ENCODE measurements at places on chromosomes 16 and 17.

DNA sequence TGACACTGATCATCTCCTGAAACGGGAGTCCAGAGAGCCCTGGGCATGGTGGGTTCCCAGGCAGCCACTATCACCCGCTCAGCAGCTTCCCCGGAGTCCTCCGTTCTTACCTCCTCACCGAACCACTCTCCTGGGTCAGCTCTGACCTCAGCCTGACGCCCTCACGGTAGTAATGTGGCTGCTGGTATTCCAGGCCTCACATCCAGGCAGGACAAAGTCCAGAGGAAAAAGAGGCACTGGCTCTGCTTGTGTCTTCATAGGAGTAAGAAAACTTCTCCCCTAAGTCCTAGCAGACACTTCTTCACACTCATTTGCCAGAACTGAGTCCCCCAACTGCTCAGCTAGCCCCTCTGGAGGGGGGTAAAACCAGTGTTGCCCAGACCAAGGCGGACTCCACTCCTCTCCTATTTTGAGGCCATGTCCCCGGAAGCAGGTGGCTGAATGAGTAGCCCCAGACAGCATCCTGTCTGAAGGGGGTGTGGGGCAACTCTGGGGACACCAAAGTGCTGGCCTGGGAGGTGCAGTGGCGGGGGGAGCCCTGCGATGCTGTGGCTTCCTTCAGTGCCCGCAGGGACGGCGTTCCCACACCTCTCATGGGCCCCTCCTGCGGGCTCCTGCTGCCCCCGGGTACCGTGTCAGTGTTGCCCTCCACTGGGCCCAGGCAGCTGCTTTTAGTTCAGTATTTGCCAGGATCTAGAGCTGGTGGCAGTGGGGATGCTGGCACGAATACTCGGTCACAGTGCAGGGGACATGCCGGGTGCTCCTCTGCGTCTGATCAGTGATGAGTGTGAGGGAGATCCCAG, 5.4 kb downstream of the FSCN2 start:
- DNase-seq: no peak

DNA sequence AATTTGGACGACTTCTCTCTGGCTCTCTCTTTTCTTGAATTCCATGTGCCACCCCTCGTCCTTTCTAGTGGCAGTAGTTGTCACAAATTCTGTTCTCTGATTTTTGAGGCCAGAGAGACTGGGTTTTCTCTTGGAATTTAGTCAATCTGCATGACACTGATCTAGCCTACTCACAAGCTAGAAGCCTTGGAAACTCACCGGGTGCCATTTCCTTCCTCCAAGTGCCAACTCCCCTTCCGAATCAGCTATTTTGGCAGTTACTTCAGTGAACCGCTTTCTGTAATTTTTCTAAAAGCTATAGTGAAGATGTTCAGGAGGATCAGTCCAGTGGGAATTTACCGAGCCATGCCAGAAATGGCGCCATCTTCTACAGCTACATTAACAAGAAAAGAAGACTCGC, 228.9 kb downstream of the PMP22 start:
- no peak for DNase-seq

- no peak for DNase-seq
These were observed 806 bp downstream of the MRM1 start for GRCh38 chr17:36602030-36602748.

DNA sequence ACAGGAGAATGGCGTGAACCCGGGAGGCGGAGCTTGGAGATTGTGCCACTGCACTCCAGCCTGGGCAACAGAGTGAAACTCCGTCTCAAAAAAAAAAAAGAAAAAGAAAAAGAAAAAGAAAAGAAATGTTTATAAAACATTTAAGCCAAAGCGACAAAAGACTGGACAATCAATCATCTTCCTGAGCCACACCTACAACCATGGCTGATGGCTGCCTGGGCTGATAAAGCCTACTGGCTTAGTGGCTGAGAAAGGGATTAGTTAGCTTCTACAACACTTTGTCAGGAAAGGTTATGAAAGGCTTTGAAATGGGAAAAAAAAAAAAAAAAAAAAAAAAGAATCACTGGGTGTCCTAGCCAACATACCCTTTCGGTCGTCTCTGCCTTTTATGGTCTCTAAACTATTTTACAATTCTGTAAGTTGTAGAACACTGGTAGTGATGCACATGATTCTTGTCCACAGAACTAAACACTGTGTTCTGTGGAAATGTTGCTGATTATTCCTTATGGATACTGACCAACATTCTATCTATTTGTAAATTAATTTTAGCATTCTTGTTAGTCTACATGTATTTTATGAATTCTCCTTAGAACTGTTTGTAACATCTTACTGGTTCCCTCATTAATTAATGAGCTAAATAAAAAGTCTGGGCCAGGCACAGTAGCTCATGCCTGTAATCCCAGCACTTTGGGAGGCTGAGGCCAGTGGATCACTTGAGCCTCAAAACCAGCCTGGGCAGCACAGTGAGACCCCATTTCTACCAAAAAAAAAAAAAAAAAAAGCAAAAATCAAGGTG, 45.5 kb downstream of the ZZEF1 start:
- no peak for DNase-seq

- no peak for DNase-seq
These were observed 45.4 kb downstream of the CDH1 start for GRCh38 chr16:68782198-68783174.

DNA sequence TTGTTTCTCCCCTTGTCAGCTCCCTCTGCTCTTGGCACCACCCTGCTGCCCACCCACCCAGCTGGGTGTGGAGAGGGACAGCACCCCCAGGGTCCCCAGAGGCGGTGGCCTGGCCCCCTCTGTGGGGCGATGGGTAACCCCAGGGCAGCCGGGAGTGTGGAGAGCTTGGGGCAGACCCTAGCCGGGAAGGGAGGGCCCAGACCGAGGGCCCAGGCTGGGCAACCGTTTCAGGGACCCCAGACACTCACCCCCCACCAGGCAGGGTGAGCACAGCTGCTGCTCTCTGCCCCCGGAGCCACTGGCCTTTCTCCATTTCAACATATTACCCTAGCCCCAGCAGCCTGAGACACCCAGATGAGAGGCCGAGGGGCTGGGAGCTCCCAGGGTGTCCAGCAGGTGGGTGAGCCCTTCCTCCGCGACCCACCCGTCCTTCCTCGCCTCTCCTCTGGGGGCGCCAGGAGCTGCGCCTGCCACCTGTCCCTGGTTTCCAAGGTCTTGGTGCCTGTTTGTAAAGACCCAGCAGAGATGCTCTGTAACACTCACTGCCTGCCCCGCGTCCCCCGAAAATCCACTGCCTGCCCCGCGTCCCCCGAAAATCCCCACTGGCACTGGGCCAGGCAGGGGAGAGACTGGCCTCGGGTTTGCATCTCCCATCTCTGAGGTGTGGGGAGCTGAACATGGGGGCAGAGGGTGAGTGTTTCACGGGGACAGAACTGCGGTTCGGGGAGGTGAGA, 45.4 kb downstream of the BAHCC1 start:
- DNase-seq: peak; percentile 16

- no peak for DNase-seq
These were observed 26.9 kb upstream of the XYLT1 start for GRCh38 chr16:17497648-17498047.

- DNase-seq: no peak
These were observed 1.1 kb upstream of the ZG16B start for GRCh38 chr16:2828876-2829430.

- no peak for DNase-seq
These were observed at the start of gene P2RX5 for GRCh38 chr17:3695723-3696411. Gene P2RX5, minus strand, starts transcription at chr17:3696155. Its CDS starts 150 bp downstream, at chr17:3696005.

DNA sequence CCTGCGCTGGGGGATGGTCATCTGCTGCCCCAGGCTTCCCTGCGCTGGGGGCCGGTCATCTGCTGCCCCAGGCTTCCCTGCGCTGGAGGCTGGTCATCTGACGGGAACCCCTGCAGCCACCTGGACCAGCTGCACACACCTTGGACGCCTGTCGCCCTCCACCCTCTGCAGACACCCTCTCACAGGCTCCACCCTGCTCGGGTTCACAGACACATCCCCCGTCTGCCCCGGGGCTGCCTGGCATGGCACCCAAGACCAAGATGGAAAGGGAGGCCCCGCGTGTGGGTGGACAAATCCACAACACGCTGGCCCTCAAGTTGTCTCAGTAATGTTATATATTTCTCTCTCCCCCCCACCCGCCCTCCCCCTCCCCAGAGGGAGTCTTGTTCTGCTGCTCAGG, 89.6 kb downstream of the ANKRD11 start:
- DNase-seq: no peak

DNA sequence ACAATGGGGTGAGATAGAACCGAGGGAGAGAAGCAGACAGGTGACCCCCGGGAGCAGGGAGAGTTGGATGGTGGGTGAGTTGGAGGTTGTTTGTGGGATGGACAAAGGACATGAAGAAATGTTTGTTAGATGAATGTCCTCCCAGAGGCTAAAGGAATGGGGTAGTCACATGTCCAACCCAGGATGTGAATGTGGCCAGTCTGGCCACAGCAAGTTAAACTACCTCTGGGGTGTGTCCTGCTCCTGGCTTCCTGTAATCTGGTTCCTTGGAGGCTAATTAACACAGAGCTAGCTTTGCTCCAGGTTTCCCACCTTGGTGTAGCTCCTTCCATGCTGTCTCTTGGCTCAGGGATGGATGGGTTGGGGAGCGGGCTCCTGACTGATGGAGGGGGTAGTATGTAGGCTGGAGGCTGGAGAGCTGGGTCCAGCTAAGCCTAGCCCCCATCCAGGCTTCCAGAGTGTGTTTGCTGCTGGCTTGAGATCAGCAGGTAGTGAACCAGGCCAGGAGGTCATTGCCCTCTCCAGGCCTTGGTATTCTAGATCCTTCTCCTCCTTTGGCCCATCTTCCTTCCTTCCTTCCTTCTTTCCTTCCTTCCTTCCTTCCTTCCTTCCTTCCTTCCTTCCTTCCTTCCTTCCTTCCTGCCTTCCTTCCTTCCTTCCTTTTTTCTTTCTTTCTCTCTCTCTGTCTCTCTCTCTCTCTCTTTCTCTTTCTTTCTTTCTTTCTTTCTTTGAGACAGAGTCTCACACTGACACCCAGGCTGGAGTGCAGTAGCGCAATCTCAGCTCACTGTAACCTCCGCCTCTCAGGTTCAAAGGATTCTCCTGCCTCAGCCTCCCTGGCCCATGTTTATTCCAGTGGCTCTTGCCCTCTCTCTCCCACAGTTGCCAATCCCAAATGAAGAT, 28.0 kb upstream of the UBE2G1 start:
- no peak for DNase-seq

DNA sequence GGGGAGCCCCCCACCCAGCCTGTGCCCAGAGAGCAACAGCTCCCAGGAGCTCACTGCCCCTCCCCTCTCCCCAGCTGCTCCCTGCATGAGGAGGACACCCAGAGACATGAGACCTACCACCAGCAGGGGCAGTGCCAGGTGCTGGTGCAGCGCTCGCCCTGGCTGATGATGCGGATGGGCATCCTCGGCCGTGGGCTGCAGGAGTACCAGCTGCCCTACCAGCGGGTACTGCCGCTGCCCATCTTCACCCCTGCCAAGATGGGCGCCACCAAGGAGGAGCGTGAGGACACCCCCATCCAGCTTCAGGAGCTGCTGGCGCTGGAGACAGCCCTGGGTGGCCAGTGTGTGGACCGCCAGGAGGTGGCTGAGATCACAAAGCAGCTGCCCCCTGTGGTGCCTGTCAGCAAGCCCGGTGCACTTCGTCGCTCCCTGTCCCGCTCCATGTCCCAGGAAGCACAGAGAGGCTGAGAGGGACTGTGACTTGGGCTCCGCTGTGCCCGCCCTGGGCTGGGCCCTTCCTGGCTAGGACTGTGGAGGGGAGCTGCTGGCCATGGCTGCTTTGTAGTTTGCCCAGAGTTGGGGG, 584 bp downstream of the TCAP start:
- DNase-seq: no peak

- no peak for DNase-seq
These were observed 1.8 kb downstream of the ODF4 start for GRCh38 chr17:8341456-8341855.

DNA sequence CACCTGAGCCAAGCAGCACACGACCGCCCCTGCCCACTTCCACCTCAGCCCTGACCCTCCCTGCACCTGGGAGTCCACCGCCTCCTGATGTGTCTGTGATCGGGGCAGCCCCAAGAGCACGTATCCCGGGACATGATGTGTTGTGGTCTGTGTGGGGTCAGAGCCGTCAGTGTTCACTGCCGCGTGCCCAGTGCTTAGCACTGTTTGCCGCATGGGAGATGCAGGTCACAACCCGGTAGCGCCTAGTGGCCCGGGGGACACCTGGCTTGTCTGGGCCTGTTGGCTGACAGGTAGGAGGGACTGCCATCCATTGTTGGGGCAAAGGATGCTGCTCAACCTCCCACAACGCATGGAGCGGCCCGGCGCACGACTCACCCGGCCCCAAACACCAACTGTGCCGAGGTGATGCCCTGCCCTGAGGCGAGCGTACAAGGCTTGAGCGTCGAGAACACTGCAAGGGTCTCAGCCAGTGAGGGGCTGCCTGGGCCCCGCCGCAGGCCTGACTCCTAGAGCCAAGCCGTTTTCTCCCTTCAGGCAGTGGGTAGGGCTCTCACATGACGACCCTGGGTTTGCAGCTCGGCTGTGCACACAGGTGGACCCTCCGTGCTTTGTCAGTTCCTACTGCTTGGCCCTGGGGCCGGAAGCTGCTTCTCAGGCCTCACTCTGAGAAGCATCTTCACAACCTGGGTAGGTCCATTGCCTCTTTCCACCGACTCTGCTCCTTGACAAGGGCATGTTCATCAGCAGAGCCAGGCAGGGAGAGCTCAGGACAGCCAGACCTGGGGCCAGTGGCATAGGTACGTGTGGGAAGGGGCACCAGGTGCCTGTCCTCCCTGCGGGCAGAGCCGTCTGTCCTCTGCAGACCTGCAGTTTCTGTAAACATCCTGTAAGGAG, 5.9 kb upstream of the C16orf95 start:
- no peak for DNase-seq

DNA sequence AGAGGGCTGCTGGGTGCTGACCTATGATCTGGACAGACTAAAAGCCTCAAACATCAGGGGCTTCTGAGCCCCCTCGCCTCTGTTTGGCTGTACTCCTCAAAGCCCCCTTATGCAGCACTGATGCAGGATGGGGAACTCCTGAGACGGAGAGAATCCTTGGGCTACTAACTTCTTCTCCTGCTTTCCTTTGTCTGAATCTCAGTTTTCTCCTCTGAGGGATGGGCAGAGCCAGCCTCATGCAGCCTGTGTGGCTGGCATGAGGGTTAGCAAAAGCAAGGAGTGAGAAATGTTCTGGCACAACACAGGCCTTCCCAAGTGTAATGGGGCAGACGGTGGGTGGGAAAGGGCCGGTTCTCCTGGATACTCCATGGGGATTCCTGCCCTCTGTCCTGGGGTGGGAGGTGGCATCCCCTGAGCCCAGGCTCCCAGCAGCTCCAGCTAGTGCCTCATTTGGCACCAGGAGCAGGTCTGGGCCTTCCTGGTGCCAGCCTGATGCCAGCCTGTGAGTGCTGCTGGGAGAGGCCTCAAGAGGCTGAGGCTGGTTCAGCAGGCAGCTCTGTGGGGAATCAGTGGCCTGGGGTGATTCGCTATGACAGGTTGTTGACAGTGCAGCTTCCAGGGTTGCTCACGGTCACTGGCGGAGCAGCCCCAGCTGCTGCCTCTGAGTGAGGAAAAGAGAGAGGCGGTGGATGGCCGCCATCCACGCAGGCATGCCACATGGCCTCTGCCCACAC, 4.0 kb upstream of the BRD7 start:
- no peak for DNase-seq

Data from SW 1271 (cell line).